Pulmonary artery endothelial cell (primary cell): ENCODE measurements at places on chromosomes 2 and 18.

GRCh38 chr2:216071111-216071851 is 10.3 kb downstream of the PECR start:
- DNase-seq = no peak

GRCh38 chr2:220076734-220077133 is 449.3 kb downstream of the SLC4A3 start:
- no peak for DNase-seq

DNA sequence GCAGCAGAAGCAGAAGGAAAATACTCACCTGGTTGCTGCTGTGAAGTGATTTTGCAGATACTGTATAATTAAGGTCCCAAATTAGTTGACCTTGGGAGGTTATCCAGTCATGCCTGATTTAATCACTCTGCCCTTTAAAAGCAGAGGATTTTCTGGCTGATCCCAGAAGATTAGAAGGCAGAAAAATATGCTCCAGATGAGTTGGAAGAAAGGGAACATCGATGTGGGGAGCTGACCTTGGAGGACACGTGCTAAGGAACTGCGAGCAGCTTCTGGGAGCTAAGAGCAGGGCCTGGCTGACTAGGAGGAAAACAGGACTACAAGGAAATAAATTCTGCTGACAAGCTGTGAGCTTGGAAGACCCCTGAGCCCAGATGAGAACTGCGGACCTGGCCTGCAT is 13.3 kb upstream of the DYM start:
- no peak for DNase-seq

GRCh38 chr2:190469771-190470170 is 61.6 kb downstream of the MFSD6 start:
- DNase-seq = peak; percentile 95

DNA sequence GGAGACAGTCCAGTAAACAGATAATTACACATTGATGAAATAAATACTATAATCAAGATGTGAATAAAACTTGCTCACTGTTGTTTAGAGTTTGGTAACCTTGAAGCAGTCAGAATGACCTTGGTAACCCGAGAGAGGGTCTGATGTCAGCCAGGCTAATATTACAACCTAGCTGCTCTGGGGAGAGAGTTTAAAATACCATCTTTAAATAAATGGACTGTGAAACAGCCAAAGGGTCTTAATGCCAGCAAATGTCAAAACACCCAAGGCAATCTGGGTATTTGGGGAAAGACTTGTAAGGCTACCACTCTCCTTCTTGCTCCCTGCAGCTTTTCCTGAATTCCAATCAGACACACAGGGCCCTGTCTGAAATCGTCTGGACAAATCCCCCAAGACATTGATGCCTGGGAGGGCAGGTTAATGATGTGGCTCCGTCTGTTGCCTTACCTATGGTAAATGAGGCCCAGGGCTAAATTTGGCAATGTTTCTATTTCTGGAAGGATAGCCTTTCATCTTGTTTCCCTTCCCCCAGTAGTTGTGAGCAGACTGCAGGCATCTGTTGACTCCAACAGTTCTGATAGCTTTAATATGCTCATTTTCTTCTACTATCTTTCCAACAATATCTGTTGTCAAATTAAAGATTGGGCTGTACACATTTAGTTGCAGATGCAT is 43.0 kb upstream of the ITGB6 start:
- DNase-seq = no peak

DNA sequence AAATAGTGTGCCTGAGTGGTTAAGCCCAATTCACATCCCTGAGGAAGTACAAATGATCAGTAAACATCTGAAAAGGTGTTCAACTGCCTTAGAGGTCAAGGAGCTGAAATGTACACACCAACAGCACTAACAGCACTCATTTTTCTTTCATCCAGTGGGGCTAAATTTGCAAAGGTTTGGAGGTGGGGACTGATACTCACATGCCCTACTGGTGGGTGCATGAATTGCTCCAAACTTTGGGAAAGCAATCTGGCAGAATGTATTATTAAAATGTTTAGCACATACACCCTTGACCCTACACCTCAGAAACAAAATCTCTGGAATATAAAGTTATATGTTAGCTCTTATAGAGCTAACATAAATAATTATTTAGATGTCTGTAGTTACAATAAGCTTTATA is 19.0 kb upstream of the FAM178B start:
- DNase-seq = no peak

DNA sequence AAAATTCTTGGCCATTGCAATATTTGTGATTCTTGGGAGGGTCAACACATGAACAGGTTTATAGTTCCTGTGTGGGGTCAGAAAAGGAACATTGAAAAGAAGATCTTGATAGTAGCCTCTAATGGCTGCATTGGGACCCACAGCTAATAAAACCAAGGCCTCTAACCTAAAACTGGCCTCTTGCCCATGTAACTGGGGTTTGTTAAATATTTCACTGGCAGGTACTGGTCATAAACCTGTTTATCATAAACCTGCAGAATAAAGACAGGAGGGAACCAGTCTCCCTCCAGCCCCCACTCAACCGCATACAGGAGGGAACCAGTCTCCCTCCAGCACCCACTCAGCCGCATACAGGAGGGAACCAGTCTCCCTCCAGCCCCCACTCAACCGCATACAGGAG is 125.3 kb downstream of the PXDN start:
- no peak for DNase-seq

DNA sequence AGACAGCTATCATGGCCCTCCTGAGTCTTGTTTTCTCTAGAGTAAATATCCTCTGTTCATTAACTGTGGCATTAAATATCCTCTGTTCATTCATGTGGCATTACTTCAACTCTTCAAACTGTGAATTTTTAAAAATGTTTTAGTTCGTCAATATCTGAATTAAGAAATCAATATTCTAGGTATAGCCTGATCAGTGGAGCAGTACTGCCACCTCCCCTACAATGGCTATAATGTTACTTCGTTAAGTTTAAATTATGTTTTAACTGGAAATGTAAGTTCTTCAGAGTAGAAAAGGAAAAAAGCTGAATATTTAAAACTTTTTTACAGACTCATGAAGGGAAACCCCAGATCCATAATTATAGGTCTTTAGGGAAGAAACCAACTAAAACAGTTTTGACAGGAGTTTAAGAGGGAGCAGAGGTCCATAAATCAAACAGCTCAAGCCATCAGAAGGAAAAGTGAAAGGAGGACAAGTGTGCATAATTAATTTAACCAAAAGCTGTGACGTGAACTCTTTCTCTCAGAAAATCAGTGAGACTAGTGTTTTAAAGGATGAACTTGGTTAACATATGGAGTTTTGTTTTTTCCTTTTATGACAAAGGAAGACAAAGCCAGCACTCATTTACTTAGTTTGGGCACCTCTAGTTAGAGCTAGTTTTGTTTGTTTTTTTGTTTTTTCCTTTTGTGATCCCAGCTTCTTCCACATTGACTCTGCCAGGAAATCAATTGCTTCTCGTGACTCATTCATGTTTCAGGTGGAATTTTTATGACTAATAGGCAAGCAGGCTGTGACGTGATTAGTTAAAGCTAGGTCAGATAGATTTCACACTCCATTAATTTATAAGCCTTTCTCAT is 44.9 kb downstream of the RBBP8 start:
- peak; percentile 67 for DNase-seq

DNA sequence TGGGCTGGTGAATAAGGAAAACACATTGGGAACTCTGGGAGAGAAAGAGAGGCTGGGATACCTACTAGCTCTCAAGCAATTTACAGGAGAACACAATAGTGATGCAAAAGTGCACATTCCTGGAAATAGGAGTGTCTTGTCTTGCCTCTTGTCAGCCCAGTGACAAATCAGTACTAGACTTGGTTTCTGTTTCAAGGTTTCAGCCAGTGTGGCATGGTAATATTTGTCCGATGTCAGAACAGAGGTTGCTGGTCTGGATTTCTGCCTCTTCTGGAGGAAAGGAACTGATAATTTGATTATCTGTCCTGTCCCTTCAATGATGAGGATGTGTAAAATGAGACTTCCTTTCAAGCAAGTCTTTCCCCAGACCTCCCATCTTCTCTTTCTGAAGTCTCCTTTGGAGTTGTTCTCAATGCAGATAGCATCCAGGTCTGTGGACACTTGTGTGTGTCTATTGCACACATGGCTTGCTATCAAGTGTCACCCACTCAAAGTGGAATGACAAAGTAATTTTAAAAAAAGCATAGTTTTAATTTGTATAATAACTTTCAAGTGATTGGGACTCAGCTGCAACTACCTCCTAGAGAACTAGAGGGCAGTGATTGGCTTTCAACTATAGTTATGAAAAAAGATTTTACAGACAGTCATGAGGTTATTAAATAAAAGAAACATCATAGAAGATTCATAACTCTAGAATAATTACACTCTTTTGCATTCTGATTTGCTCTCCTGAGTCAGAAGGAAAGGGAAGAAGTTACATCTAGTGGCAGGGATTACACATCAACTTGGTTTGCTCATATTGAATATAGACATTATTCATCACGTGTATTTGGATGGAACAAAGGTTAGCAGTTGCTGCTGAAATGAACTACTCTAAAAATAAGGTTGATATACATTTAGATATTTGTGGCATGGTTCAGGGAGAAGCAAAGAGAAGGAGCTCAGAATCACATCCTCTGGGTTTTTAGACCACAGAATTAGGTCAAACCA is 4.5 kb downstream of the GPR39 start:
- DNase-seq = no peak

GRCh38 chr2:138485019-138485418 is 16.6 kb upstream of the SPOPL start:
- DNase-seq = no peak

- DNase-seq = no peak
These were observed 38.6 kb upstream of the NOTO start for GRCh38 chr2:73163483-73164367.

DNA sequence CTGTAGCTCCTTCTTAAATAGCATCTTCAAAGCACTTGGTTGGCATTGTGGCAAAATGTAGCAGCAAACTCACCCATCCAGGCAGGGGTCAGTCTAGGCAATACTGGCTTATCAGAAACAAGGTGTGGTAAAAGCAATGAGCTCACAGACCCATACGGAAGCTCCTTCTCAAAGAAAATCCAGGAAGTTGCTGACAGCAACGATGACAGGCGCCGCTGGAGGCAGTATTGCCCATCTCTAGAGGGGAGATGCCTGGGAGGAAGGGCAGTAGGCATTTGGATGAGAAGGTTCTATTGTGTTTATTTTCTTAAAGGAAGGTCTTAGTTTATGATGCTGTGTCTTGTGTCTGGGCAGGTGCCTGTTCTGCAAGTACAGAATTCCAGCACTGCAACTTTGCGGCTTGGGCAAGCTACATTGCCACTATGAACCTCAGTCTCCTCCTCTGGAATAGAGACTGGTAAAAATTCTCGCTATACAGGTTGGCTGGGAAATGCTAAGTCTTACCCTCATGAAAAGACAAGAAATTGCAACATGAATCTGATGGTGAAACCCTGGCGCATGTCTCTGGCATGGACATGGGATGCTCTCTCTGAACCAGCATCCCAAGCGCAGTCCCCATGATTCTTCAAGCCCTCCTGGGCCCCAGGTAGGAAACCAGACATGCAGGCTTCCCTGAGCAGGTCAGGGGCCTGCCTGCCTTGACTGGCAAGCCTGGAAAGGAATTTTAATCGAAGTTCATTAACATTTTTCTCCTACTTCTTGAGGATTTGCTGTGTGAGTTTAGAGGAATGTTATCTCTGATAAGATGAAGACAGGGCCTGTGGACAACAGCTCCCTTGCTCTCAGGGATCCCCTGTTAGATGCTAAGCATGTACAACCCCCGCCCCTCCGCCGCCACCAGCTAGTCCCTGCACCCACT is 156.0 kb downstream of the TFCP2L1 start:
- no peak for DNase-seq

DNA sequence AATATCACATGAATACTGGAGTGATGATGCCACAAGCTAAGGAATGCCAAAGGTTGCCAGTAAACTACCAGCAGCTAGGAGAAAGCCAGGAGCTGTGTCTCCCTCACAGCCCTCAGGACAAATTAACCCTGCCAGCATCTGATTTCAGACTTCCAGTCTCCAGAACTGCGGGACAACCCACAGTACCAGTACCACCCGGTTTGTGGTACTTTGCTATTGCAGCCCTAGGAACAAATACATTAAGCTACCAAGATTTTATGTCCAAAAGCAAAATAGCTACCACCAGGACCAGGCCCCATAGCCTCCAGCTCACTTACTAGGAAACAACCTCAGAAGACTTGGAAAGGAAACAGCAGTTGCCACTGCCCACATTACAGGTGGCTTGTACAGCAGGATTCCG is 10.0 kb downstream of the PID1 start:
- DNase-seq = no peak

DNA sequence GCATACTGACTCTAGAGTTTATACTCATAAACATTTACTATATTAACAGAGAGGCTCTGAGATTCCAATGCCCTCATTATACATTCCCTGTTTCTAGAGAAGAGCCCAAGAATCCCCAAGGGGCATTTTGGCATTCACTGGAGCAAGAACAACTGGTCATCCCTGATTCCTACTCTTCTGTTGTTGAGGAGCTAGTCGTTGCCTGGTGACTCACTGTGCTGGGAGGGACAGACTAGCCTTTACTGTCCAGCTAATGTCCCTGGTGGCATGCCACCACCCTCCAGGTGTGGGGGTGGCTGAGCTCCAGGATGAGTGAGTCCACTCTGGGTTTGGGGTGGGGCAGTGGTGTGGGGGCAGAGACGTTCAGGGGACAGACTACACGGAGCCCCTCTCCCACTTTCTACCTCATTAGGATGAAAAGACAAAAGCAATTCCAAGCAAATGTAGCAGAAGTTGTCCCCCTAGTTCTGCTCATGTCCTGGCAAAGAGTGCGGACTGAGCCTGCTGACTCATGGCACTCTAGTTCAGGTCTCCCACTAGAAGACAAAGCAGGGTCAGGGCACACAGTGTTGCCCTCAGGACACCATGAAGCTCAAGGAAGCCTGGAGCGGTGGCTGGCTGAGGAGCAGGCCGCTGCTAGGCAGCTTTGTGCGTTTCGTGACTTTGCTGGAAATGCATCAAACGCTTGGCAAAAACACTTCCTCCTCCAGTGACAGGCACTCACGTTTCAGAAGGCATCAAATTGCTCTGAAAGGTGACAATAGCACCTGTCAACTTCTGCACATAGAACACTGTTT is 49.4 kb downstream of the RHOB start:
- DNase-seq = no peak

DNA sequence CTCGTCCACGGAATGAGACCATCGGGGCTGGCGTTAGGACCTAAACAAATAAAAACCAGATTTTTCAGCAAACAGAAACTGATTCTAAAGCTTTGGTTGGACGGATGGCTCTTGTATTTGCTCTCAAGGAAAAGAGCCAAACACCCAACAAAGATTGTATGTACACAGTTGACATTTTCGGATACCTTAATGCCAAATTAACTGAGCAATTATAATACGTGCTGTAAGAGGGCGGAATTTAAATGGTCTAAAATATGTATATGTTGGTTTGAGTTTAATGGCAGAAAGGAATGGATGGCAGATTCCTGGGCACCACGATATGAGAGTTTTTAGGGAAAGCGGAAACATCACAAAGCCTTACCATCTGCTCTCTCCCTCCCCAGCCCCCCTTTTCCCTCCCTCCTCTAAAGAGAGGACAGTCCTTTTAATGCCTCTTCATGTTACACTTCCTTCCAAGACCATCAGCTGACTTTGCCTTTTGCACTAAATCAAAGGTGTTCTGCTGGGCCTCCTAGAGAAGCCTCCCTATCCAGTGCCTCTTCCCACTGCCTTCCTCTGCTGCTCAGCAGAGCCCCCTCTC is 33.3 kb downstream of the STAT1 start:
- no peak for DNase-seq

- no peak for DNase-seq
These were observed 15.0 kb downstream of the PDCL3 start for GRCh38 chr2:100577777-100578176.
